ENCODE measurements at places on chromosomes 1 and 21.

DNA sequence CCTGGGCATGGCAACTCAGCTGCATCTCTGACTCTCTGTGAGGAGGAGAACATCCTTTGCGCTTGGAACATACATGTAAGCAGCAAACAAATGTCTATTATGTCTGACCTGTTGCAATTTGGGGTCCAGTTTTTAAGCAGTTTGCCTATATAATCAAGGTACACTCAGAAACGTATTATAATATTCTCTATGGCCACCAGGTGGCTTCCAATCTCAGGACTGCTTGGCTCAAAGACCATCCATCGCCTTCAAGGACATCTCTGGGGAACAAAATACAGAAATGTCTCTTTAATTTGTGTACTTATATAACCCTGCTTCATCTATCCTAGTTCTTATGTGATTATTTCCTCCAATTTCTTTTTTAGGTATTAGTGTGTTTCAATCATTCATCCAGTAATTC is 227.2 kb downstream of the OLFM3 start:
- DNase-seq: no peak

GRCh38 chr1:5509664-5510452 is 482.4 kb downstream of the NPHP4 start:
- peak; percentile 29 for DNase-seq

DNA sequence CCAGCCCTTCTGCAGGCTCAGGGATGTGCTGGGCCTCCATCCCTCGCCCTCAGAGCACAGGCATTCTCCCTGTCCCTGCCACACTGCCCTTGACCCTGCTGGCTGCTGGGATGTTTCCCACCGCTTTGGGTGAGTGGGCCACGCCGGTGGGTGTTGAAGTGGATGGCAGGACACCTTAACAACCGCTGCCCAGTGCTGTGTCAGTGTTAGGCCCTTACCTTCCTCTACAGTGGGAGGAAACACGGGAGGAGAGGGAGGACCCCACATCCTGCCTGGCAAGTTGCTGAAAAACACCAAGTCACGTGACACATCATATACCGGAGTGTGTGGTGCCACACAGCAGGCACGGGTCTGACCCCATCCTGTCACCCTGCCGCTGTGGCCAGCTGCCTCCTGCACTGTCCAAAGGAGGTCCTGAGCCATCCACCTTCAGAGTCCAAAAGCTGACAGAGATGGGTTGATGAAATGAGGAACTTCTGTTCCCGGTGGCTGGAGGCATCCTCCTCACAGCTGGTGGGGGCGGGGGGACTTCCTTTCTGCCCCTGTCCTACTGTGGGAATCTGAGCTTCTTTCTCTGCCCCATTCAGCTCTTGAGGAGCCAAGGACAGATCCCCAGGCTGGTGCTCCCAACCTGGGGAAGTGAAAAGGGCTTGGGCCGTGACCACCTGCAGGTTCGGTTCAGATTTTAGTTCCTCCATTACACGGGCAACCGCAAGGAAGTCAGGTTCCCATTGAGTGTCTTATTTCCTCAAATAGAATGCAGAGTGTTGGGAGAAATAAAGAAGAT is 3.2 kb upstream of the THEMIS2 start:
- peak; percentile 64 for DNase-seq

GRCh38 chr1:54849219-54850068 is 37.6 kb downstream of the DHCR24 start:
- no peak for DNase-seq

DNA sequence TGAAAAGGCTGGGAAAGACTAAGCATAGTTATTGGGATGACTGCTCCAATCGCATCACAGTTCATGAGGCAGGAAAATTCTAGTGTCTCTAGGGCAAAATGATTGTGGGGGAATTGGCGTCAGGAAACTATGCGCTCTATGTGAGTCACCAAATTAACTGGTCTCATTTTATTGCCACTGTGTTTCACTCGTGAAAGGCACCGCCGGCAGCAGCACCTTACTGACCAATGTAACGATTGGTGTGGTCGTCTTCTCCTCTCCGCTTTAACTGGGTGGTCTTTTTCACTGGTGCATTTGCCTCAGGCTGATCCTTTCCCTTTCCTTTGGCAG is 83.5 kb downstream of the SPAG17 start:
- peak; percentile 64 for DNase-seq

- DNase-seq: no peak
Measured at GRCh38 chr1:21774835-21775549, 8.0 kb downstream of the USP48 start.

- no peak for DNase-seq
Measured at GRCh38 chr21:14869984-14870852, 194.6 kb downstream of the NRIP1 start.

GRCh38 chr1:22319608-22320007 is 132.0 kb upstream of the ZBTB40 start:
- no peak for DNase-seq

DNA sequence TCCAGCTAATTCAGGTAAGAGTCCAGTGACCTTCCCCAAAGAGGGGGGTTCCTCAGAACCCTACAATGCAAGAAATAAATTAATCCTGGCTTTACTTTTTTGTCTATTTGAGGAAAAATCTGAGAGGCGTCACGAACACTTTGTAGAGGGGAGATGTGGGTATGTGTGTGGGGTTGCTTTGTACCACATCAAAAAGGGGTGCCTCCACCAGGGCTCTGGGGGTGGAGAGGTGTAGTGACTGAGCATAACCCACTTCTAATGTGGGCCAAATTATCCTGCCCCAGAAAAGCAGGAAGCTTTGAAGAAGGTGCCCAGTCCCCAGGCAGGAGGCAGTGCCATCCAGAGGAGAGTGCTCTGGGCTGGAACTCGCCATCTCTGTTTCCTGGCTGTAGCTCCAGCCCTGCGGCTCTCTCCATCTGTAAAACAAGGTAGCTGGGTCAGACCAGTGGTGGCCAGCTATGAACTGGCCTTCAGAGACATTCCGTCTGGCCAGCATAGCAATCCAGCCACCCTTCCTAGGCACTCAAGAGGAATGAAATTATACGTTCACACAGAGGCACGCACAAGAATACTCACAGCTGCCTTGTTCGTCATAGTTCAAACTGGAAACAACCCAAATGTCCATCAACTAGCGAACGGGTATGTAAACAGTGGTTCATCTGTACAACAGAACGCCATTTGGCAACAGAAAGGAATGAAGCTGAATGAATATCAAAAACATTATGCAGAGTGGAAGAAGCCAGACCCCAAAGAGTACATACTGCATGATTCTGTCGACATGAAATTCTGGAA is 45.4 kb upstream of the TNFRSF1B start:
- no peak for DNase-seq

GRCh38 chr1:107147843-107148242 is 7.0 kb downstream of the NTNG1 start:
- no peak for DNase-seq

- no peak for DNase-seq
Measured at GRCh38 chr21:41180752-41181151, 12.8 kb downstream of the BACE2 start.

GRCh38 chr1:4029376-4029775 is 129.3 kb upstream of the C1orf174 start:
- DNase-seq: no peak

- DNase-seq: no peak
Measured at GRCh38 chr1:168362991-168363390, 82.3 kb downstream of the TBX19 start.

DNA sequence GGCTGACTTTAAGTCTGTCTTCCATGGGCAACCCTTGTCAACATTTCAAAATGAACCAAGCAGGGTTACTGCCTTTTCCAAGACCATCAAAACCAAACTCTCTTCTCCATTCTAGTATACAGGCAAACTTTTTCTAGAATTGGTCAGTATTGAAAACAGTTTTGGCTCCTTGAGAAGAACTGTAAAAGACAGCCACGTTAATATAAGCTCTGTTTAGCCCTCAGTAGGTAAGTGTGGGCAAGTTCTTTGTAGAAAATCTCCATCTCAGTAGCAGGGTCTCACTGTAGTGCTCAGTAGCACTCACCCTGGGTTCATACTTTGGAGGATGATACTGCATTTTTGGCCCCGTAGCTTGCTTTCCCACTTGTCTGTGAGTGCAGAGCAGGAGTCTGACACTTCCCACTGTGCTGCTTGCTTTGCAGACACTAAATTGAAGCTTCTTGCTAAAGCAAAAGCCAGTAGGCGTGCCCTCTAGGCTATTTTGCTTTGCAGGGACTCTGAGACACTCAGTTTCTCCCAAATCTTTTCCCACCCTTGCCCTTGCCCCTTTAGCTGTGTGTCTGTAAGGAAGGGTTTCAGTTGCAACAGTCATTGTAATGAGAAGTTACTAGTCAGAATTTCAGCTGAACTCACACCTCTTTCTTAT is 34.3 kb upstream of the CACYBP start:
- DNase-seq: no peak

- no peak for DNase-seq
Measured at GRCh38 chr1:59062743-59063142, 234.2 kb upstream of the FGGY start.

- DNase-seq: no peak
Measured at GRCh38 chr21:46555225-46555617, 49.7 kb downstream of the S100B start.

- no peak for DNase-seq
Measured at GRCh38 chr1:206021008-206021625, 2.6 kb downstream of the CTSE start.

DNA sequence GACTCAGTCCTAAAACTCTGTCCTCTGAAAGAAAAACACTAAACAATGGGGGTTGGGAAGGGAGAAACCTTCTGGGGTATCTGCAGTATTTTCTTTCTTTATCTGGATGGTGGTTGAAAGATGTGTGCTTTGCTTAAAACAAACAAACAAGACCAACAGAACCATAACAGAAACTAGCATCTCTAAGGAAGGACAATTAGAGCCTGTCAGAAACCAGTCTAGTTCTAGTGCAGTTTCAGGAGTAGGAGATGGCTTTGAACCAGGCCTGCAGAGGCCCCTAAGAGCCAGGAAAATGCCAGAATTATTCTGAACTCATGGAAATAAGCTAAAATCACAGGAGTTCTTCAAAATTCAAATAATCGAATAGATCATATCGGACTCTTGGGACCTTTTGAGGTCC is 18.5 kb downstream of the ILDR2 start:
- no peak for DNase-seq

DNA sequence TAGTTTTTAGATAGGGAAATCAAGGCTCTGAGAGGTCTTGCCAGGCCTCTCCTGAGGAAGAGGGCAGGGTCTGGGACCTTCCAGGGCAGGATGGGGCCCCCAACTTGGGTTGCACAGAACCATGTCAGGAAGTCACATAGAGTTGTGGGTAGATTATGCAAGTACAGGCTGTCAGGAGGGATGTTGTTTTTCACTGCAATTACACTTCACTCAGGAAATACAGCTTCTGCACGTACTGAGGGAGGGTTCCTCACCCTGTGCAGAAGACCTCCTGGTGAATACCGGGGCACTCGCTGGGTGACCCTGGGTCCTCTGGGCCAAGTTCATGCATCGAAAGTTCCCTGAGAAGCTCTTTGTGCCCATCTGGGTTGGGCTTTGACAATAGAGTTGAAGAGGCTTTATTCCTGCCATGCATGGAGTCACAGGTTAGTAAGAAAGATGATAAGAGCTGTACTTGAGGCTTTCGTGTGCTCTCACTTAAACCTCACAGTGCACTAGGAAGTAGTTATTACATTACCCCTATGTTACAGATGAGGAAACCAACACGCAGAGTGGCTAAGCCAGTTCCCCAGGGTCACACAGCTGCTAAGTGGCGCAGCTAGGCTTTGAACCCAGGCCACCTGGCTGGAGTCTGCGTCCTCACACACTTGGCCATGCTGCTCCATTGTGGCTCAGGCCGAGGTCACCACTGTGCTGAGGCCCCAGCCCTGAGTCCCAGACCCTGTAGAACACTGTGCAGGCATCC is 16.2 kb upstream of the TNFRSF1B start:
- DNase-seq: no peak

DNA sequence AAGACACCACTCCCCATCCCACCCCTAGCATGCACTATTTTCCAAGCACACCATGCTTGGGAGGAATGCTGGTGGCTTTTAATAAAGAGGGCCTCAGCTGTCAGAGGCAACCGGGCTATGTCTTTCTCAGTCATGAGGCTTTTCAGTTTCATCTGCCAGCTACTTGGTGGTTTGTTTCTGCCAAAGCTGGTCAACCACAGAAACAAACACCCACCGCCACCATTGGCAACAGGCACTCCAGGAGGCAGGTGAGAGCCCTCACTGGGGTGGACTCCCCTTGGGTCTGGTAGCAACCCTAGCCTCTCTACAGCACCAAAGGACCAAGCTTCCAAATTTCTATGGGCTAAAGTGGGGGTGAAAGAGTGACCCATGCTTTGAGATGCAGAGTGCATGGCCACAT is 54.3 kb upstream of the CD1D start:
- no peak for DNase-seq

GRCh38 chr1:86616871-86617270 is 70.0 kb downstream of the CLCA4 start:
- no peak for DNase-seq

DNA sequence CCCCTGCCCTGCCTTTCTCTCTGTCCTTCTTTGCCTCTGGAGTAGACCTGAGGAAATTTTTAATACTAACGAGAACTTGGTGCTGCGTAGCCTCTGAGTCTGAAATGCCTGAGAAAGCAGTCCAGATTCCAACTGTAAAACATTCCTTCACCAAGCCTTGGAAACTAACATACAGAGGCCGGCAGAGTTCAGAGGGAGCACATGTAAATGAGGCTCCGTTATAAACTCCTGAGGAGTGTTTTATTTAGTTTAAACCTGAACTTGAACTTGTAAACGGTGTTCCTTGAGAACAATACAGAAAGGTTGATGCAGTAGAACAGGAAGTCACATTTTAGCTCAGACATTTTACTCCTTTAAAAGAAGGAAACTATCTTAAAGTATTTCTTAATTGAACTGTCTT is 280.7 kb downstream of the TM2D1 start:
- no peak for DNase-seq

- DNase-seq: no peak
Measured at GRCh38 chr1:65992831-65993271, 200.2 kb downstream of the PDE4B start.

GRCh38 chr1:243447347-243447746 is 191.5 kb downstream of the SDCCAG8 start:
- no peak for DNase-seq

GRCh38 chr1:22711071-22711470 is 432 bp downstream of the EPHB2 start:
- no peak for DNase-seq

All from DMS153 (cell line).